GM12864 (cell line): ENCODE measurements at places on chromosomes 4 and X.

GRCh38 chr4:99352602-99353537 is at the start of gene ADH1C:
Gene ADH1C (minus strand): TSS chr4:99352746. CDS start chr4:99352675, 71 bp downstream.
- no peak for DNase-seq

GRCh38 chr4:109065006-109065405 is 237.5 kb downstream of the COL25A1 start:
- DNase-seq, result no peak

- no peak for DNase-seq
Measured at GRCh38 chr4:141330616-141331015, 109.9 kb downstream of the ZNF330 start.

DNA sequence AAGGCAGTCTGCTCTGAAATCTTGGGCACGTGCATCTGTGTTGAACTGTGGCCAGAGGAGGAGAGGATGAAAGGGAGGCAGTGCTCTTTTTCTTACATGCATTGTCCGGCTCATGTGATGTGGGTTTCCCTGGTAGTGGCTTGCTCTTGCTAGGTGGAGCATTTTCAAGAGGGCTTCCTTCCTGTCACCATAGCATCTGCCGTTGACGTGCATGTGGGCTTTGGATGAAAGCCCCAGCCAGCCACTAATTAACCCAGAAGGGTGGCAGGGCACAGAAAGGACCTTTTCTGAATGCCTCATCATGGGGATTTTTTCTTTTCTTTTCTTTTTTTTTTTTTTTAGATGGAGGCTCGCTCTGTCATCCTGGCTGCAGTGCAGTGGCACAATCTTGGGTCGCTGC is 121.3 kb downstream of the GPR143 start:
- no peak for DNase-seq
